ENCODE measurements at places on chromosomes 3 and 15.

- peak; percentile 68 for DNase-seq
Observed at GRCh38 chr15:72375846-72376581, at the start of gene HEXA. Gene HEXA (minus strand): TSS chr15:72376014. CDS start chr15:72375972, 42 bp downstream.

GRCh38 chr3:111733154-111733553, 125.9 kb upstream of the PHLDB2 start:
- DNase-seq: no peak

- DNase-seq: no peak
Observed at GRCh38 chr15:67241132-67241855, 13.2 kb downstream of the AAGAB start.

DNA sequence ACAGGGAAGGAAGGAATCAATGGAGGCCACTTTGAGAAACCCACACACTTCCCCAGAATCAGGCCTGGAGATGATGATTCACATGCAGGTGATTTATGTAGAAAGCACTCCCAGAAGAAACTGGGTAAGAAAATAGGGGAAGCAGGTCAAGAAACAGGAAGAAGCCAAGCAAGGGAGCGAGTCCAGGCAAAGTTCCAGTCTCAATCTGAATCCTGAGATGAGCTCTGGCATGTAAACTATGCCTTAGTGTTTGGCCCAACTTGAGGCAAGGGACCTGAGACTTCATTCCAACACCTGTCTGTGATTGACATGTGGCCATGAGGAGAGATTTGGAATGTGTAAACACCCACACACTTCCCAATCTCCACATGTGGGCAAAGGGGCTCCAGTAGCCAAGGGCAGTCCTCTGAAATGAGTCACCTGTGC, 61.6 kb upstream of the CTNNB1 start:
- no peak for DNase-seq

DNA sequence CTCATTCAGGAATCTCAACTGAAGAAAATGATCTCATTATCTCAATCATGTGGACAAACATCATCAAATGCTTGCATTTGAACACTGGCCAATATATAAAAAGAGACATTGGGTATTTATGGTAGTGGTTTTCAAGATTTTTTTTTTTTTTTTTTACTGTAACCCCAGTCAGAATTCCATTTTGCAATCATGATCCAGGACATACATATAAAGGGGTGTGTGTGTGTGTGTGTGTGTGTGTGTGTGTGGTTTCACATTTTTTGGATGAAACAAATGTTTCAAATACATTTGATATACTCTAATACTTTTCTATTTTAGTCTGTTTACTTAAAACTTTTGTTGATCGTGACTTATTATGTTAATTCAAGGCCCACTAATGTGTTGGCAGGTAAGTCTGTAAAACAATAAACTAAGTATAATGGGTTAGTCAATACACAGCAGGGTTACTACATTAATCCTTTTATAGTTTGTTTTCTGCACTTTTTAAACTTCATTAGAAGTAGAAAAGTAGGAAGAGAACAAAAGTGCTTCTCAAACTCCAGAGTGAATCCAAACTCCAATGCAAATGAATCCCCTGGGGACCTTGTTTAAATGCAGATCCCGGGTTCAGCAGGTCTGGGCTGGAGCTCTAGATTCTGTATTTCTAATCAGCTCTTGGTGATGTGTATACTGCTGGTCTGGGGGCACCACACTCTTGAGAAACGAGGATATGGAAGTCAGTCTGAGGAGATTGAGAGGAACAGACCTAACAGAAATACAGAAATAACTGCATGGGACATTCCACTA, 17.6 kb downstream of the THRB start:
- no peak for DNase-seq

DNA sequence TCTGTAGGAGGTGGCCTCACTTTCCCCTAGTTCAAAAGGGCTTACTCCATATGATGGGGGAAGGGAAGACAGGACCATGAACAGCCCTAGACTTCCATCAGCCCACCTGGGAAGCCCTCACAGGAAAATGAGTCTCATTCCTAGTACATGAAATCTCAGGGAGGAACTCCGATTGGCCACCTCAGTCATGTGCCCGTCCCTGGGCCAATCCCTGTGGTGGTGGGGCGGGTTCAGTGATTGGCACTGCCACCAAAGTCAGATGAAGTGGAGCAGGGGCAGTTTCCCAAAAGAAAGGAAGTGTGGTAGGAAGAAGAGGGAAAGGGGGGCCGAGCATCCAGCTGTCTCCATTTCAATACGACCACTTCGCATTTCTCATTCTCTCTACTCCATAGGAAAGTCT, 25.9 kb upstream of the GP9 start:
- no peak for DNase-seq

Measured in NCI-H1048 (cell line).